NCI-H748 treated with DMSO at 0.1 percent for 48 hours (cell line): ENCODE measurements at places on chromosomes 11 and 22.

DNA sequence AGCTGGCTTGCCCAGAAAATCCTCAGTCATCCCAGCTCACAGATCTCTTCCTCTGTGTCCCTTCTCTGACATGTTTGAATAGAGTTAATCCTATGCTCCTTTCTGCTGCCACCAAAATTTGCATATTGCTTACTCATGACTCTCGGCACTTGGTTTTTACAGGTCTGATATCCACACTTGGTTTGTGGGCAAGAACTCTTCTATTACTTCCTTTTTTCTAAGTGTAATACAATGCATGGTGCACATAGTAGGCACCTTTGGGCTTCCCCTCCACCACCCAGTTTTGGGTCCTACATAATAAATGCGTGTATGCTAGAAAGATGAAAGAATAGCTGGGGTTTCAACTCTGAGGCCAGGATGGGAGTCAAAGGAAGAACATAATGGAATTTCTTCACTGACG lies 69.7 kb upstream of the GRK3 start:
- DNase-seq, result no peak

DNA sequence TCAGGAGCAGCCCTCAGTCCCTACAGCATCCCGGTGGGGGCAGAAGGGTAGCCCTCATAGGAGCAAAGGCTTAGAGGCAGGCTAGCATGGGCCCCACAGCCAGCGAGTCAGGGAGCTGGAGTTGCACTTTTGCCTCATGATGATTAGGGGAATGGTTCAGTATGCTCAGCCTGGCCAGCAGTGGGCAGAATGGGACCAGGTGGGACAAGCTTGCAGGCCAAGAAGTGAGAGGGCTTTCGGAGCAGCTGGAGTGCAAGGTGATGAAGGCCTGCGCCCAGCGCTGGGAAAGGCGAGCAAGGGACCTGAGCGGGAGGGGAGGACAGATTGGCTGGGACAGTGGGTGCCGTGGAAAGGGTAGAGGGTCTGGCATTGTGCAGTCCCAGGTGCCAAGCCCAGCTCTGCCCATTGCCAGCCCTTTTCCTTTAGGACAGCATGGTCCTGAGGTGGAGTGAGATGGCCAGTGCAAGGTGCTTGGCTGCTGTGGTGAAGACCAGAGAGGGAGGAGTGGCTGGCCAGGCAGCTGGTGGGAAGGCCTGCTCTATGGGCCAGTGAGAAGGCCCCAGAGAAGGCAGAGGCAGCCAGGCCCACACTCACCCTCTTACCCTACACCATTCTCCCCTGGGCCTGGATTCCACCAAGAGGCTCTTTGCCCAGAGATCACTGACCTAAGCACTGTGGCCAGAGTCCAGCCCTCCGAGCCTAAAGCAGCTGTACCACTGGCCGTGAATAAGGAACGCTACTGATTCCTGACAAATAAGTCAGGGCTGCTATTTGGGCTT lies 47.9 kb upstream of the SUSD2 start:
- no peak for DNase-seq

DNA sequence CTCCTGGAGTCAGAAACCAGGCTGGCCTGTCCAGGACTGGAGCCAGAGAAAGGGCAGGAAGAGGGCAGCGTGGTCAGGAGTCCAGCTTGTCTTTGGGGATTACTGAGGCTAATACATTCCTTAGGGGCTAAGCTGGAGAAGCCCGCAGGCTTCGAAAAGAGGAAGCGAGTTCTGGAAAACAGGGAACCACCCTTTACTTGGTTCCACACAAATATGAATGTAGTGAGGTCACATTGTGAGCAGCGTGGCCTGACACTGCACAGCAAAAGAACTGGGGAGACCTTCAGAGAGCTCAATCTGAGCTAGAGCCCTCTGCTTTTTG lies 132.3 kb downstream of the CEP164 start:
- no peak for DNase-seq

DNA sequence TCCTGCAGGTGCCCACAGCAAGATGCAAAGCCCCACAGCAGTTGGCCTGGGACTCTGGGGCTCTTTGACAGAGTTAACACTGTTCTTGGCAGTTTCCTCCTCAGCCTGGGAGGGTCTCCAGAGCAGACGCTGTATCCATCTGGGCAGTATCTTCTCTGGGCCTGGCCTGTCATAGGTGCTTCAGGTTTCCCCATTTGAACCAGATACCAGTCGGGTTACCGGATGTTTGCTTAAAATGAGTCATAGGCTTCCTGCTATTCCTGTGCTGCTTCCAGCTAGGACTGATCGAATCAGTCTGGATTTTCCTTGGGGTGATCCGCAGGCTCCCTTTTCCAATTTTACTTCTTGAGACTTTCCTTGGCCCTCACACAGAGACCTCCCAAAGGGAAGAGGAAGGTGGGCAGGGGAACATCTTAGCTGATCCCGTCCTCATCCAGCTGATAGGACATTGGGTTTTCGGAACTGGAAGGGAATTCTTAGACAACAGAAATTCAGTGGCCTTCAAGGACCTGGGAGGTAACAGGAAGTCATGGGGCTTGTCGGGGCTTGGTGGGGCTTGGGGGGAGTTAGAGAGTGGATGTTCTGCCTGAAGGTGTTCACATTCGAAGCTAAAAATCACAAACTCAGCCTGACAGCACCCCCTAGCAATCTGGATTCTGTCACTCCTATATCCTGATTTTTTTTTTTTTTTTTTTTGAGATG lies 2.4 kb upstream of the RANGAP1 start:
- no peak for DNase-seq

DNA sequence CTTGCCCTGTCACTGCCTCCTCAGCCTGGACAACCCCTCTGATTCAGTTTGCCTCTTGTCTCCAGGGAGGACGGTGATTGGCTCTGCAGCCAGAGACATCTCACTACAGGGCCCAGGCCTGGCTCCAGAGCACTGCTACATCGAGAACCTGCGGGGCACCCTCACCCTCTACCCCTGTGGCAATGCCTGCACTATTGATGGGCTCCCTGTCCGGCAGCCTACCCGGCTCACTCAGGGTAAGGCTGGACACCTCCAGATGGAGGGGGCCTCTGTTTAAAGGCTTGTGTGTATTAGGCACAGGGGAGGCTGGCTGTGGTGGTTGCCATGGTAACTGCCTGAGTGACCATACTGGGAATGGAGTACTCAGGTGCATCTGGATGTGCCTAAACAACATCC lies 8.6 kb downstream of the PHLDB1 start:
- DNase-seq, result no peak

- no peak for DNase-seq
Observed at GRCh38 chr11:3920148-3920852, 64.8 kb downstream of the STIM1 start.

- DNase-seq, result no peak
Observed at GRCh38 chr11:57276169-57276970, 39.3 kb upstream of the APLNR start.

GRCh38 chr11:130197386-130198035 lies 37.9 kb downstream of the ST14 start:
- DNase-seq, result no peak

DNA sequence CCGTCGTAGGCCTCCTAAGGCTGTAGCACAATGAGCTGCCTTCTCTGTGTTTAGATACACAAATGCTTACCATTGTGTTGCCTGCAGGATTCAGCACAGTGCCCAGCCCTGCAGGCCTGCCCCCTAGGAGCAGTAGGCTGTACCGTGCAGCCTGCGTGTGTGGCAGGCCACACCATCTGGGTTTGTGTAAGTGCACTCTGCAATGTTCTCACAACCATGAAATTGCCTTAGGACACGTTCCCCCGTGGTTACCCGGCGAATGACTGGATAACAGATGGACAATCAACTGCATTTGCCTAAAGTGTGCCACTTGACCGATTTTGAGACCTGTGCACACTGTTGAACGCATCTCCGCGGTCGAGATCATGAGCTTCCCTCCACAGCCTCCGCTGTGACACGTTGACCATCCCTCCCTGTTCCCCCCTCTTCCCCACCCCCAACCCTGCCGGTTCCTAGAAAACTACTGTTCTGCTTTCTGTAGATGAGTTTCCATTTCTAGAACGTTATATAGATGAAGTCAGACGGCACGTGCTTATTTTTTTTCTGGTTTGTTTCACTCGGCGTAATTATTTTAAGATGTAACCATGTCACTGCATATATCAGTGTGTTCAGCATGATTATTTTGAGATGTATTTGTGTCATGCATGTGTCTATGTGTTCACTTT lies 22.2 kb upstream of the CTSD start:
- DNase-seq, result no peak

DNA sequence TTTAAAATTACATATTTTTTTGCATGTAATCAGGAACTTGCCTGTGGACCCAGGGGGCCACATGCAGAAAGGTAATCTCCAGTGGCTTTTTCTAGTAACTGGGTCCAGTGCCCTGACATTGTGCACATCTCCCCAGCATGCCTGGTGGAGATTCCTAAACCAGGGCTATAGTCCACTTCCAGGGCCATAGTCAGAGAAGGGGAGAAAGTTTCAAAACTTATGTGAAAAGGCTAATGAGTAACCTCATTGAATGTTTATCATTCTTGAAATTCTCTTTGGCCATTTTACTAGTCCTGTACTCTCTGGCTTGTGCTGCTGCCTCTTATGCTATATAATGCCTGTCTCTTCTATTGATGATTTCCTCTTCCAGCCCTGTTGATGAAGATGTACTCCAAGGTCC lies 47.8 kb downstream of the BARX2 start:
- no peak for DNase-seq

- no peak for DNase-seq
Observed at GRCh38 chr11:15590132-15590531, 475.4 kb downstream of the INSC start.
